ENCODE measurements at places on chromosomes 7 and 10.

- DNase-seq: no peak
Observed at GRCh38 chr7:37982423-37982822, 62.0 kb downstream of the EPDR1 start.

- DNase-seq: no peak
Observed at GRCh38 chr7:32357535-32358277, 132.5 kb downstream of the LSM5 start.

DNA sequence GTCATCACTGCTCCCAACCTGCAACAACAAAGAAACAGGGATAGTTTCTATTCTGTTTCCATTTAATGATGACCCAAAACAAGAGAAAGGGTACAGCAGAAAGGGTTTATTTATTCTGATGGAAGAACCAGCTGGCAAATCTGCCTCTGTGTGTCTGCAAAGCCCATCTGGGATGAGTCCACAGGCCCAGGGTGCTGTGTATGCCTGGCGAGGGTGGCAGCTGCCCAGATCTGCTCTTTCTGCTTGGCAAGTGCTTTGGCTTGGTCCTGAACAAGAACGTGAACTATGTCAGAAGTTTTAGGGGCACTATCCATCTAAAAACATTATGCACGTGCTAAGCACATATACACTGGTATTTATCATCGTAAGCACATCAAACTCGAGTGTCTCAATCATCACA lies 333.8 kb downstream of the CXCL12 start:
- DNase-seq: no peak

- peak; percentile 9 for DNase-seq
Observed at GRCh38 chr7:5702876-5703571, 78.4 kb downstream of the RNF216 start.

Data from NCI-H774 (cell line).